ENCODE measurements at places on chromosomes 2 and 18. TPM values are rescaled to one million over a fixed set of nuclear protein-coding genes. Genes with fewer than 3 reads are reported as not detected.

CDCA7 gene
- 41.0 TPM for total RNA-seq

DNA sequence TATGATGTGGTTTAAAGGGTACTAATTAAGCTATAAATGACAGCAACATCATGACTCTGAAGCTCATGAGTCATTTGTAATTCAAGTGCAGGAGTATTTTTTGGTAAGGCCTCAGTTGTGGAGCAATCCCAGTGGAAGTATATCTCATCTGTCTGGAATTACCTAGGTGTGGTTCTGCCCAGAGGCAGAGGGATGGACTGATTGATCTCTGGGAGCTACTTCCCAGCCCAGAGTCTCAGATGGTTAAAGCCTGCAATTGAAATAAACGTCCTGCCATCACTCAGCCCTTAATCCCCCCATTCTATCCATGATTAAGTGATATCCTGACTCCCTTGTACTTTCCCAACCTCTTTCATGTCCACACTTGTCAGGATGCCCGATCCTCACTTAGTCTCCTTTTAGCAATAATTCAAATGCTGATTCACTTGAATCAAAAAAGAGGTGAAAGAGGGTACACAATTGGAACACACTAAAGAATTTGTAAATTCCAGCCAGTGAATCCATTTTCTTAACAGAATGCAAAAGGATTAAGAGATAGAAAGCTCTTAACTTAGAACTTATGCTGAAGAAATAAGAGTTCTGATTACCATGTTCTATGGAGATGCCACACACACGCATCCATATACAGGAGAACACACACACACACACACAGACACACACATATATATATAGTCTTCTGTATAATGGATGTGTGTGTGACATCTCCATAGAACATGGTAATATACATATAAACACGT, 664.4 kb downstream of the NYAP2 start:
- DNase-seq: no peak

DNA sequence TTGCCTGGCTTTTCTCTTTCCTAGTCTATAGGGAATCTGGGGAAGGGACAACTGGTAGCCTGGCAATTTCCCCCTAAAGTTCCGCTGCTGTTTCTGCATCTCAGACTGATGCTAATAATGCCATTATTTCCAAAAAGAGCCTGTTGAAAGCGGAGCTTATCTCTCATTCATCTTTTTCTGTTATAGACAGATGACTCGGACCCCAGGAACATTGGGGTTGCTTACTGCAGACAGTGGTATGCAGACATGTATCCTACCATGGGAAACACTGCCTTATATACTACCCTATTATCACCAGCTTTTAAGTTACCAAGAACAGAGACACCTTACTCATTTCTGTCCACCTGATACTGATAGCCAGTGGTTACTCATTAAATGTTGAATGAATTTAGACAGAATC, 15.3 kb downstream of the ETAA1 start:
- DNase-seq: no peak

DNA sequence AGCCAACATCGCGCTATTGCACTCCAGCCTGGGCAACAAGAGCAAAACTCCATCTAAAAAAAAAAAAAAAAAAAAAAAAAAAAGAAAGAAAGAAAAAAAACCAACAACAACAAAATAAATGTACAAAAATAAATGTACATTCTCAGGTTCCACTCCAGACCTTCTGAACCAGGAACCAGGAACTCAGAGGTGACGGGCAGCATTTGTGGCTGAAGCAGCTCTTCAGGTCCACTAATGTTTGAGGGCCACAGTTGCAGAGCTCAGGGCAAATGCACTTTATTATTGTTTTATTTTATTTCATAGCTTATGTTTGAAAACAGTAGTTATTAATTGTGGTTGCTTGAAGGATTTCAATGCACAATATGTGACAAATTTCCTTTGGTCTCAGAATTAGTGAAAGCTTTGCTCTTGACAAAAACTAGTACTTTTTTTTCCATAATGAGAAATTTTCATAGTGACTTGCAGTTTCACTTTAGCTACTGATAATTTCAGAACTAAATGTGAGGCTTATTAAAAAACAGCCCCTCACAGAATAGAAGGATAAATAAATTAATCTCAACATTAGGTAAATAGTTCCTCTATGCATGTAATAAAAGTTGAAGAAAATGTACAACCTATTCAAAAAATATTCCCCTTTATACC, 378.4 kb upstream of the SPHKAP start:
- DNase-seq: no peak

- no peak for DNase-seq
Measured at GRCh38 chr2:40367652-40368051, 84.2 kb downstream of the SLC8A1 start.

DNA sequence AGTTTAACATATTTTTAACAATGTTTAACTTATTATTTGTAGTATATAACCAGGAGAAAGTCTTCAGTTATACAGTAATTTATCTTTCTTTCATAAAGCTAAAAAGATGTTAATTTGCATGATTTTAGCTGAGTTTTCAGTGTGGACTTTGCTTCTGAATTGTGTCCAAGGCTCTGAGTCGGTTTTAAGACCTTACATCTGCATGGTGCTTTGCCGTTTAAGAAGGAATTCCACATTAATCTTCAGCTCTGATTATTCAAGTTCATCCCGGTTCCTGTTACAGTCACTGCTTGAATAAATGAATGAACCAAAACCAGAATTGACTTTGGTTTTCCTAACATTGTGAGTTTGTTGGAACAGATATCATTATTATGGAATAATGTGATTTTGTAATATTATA, 419.7 kb upstream of the RGPD4 start:
- DNase-seq: no peak

- no peak for DNase-seq
Measured at GRCh38 chr18:62198259-62198658, 11.2 kb downstream of the RELCH start.

DNA sequence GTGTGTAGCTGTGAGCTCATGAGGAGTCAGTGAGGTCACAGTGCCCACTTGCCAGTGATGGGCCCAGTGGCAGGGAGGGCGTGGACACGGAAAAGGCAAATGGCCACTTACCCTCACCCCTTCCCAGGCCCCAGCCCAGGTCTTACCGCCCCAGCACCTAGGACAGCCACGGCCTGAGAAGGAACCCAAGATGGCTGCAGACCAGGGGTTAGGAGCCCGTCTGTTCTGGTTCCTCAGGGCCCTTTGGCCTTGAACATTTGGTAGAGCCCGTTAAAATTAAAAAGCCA, 74.1 kb downstream of the EMX1 start:
- no peak for DNase-seq

GRCh38 chr2:216845426-216845825, 14.4 kb downstream of the TNP1 start:
- DNase-seq: no peak

- DNase-seq: no peak
Measured at GRCh38 chr2:180695586-180696401, 284.6 kb upstream of the UBE2E3 start.

- no peak for DNase-seq
Measured at GRCh38 chr18:26826656-26827235, 38.8 kb downstream of the AQP4 start.

- DNase-seq: no peak
Measured at GRCh38 chr2:67997903-67998302, 64.9 kb downstream of the C1D start.

- DNase-seq: peak; percentile 5
Measured at GRCh38 chr18:45379903-45380302, 235.4 kb upstream of the SLC14A2 start.

- DNase-seq: no peak
Measured at GRCh38 chr18:39841482-39842365, 2113.3 kb upstream of the PIK3C3 start.

DNA sequence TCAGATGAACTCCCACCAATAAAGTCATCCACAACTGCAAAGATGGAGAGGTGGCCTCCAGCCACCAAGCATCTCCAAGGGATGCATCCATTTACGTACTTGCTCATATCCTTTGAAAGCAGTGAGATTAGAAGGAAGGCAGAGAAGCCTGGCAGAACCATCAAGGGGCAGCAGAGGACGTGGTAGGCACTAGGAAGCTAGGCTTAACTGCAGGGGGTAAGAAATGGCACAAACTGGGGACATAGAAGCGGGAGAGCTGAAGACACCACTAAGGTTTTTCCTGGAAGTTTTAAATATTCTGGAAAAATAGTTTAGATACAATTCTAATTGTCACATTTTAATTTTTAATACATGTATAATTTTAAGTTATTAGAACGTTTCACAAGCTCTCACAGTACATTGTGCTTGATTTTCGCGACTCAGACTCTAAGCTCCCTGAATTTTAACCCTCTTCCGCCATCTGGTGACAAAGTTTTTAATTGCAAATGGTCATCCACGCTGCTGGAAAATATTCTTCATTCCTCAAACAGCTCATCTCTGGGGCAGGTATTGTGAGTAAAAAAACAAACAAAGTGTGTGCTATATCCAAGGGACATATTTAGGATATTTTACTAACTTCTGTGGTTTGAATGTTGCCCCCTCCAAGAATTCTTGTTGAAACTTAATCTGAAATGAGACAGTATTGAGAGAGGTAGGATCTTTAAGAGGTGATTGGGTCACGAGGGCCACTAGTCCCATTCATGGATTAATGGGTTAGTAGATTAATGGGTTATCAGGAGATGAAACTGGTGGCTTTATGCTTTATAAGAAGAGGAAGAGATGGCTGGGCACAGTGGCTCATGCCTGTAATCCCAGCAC, 1.6 kb upstream of the PSTPIP2 start:
- DNase-seq: no peak

CAPN14 gene
- 1.3 TPM for total RNA-seq

DNA sequence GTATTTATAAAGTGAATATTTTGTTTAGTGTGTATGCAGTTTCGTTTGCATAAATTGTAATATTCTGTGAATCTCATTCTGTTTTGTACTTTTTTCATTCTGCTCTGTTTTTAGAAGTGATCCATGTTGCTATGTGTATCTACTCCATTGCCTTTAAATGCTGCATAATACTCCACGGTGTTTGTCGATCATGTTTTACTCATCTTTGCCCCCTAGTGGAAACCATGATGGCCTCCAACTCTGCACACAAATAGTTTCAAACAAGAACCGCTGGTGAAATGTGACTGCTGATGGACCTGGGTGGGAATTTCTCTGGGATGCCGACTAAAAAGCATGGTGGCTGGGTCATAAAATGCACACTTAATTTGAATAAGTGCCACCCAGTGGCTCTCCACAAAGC, 32.0 kb upstream of the SKOR2 start:
- DNase-seq: no peak
